ENCODE measurements at places on chromosomes 7 and 10. TPM values are rescaled to one million over a fixed set of nuclear protein-coding genes. Genes with fewer than 3 reads are reported as not detected.
A peak's percentile ranks its signal among the peaks of the same experiment; 100 is the strongest.

The PTPRE gene
- 23.7 TPM for total RNA-seq

The FGF8 gene
- 0.49 TPM for total RNA-seq

DNA sequence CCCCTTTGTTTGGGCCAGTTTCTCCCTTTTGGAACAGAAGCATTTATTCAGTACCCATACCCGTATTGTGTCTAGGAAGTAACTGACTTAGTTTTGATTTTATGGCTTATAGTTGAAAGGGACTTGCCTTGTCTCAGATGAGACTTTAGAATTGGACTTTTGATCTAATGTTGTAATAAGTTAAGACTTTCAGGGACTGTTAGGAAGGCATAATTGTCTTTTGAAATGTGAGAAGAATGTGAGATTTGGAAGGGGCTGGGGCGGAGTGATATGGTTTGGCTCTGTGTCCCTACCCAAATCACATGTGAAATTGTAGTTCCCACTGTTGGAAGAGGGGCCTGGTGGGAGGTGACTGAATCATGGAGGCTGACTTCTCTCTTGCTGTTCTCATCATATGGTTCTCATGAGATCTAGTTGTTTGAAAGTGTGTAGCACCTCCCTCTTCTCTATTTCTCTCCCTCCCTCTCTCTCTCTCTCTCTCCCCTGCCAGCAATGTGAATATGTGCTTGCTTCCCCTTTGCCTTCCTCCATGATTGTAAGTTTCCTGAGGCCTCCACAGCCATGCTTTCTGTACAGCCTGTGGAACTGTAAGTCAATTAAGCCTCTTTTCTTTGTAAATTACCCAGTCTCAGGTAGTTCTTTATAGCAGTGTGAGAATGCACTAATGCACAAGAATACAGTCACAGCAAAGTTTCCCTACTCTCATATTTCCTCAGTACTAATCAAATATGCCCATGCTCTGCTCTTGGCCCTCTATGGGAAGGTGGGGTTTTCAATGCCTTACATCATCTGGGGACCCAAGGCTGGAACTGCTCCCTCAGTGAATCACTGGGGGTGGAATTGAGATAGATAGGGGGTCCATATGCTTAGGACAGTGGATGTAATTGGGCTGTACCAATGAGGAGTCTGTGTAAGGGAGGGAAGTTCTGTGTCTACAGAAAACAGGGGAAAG is 17.2 kb upstream of the AKR1C1 start:
- H3K4me3 ChIP-seq: no peak overlapping the region
- no peaks in the 10 kb centered on the region for H3K27me3 ChIP-seq

DNA sequence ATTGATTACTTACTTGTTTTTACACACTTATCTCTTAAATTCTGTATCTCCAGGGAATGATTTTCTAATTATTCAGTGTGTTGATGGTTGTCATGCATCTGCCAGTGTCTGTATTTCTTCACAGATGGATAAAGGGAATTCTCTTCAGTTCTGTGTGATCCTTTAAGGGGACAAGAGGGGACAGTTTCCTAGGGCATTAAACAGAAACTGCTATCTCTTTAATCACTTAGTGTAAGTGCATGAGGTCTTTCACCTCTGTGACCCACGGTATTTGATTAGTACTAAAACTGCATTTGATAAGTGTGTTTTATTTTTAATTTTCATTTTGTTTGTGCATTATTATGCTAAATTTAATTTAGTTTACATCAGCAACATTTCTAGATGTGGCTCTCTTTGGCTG is 26.6 kb upstream of the SEMA3D start:
- H3K4me3 ChIP-seq: no peak overlapping the region
- no peaks in the 10 kb centered on the region for H3K27me3 ChIP-seq
- no peaks in the 10 kb centered on the region for H3K36me3 ChIP-seq

DNA sequence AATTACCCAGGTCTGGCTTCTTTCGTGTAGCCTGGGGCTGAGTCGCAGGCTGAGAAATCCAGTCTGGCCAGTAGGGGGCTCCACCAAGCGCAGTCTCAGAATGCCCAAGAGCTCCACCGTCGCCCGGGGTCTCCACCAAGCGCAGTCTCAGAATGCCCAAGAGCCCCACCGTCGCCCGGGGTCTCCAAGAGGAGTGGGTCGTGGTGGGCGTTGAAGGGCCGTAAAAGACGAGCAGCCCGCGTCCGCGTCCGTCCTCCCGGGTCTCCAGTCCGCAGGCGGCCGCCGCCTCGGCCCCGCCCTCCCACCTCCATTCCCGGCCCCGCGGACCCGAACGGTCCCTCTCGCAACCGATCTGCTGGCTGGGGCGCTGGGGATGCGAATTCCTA is 892 bp upstream of the ZYX start:
- no peaks in the 10 kb centered on the region for H3K36me3 ChIP-seq
- H3K27me3 ChIP-seq: no peaks in the 10 kb centered on the region
- peak overlapping the region; percentile 84 for H3K4me3 ChIP-seq
- peaks cover 39% of the 10 kb centered on the region for H3K4me1 ChIP-seq
- DNase-seq: peak; percentile 86
- peak overlapping the region; percentile 91 for H3K27ac ChIP-seq

- peaks cover 29% of the 10 kb centered on the region for H3K4me1 ChIP-seq
- peak overlapping the region; percentile 23 for H3K27ac ChIP-seq
- no peaks in the 10 kb centered on the region for H3K36me3 ChIP-seq
- H3K27me3 ChIP-seq: no peaks in the 10 kb centered on the region
These were observed 82.3 kb downstream of the PRKAG2 start for GRCh38 chr7:151794508-151795167.

DNA sequence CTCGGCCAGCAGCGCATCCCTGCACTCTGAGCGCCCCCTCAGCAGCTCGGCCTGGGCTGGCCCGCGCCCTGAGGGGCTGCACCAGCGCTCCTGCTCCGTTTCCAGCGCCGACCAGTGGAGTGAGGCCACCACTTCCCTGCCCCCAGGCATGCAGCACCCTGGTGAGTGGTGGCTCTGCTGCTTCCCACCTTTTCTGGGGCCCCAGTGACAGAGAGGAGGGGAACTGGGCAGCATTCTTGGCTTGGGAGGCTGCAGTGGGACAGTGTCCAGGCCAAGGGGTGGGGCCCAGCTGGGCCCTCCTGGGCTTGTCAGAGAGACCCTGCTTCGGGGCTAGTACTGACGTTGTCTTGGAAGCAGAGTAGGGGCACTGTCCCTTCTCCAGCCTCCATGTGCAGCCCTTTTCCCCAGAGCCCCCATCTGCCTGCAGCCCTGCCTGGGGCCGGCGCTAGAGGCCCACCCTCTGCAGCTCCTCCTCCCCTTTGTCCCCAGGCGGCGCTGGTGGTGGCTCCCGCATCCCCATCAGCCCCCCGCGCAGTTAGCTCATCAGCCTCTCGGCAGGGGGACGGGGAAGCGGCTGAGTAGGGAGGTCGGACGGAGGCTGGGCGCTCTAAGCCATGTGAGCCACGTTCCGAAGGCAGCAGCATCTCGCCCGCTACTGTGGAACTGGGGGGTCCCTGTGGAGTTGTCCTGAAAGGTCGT is 29.2 kb downstream of the GBX1 start:
- H3K36me3 ChIP-seq: no peaks in the 10 kb centered on the region
- H3K27me3 ChIP-seq: no peaks in the 10 kb centered on the region
- DNase-seq: no peak
- H3K27ac ChIP-seq: no peak overlapping the region

Data from activated T-cell treated with anti-CD3 and anti-CD28 coated beads, Interleukin-2, amount 50 U/mL, for 72 hours (primary cell).